AG04449 (cell line): ENCODE measurements at places on chromosomes 11 and 22.

GRCh38 chr11:115418626-115419025 lies 85.6 kb downstream of the CADM1 start:
- DNase-seq = no peak

- DNase-seq = no peak
Measured at GRCh38 chr11:126416542-126417090, 61.1 kb downstream of the ST3GAL4 start.

DNA sequence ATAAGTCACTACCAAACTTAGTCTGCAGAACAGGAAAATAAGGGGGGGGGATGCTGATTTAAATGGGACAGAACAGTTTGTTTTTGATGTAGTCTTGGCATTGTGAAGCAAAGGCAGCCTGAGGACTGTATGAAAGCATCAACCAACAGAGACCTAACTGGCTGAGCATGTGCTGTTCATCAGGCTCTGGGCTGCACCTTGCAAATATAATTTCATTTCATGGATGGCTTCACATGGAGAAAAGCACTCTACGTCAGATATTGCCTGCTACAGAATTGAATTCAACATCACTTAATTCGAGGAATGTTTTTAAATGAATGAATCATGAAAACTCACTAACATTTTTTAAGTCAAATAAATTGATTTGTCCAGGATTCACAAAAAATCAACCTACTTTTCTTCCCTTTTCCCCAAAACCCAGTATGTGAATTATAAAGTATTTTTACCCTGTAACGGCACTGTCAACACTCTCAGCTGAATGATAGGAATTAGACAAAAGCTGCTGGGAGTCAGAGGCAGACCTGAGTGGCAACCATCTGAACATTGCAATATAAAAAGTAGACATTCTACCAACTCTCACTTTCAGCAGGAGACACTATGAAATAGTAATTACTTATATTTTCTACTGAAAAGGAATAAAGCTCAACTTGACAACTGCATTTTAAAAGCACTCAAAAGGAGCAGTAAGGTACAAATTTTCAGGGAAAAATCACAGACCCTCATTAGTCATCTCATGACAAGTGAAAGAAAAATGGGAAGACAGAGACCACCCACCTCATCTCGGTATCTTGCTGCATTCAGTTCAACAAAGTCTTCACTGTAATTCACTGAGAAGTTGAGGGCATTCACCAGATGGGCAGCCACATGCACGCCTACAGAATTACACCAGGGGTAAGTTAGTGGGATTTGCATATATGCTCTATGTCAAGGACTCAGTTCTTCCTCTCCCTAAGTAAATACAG lies 47.5 kb downstream of the NOX4 start:
- DNase-seq = no peak

GRCh38 chr11:77547863-77548551 lies 41.7 kb upstream of the AQP11 start:
- peak; percentile 21 for DNase-seq

DNA sequence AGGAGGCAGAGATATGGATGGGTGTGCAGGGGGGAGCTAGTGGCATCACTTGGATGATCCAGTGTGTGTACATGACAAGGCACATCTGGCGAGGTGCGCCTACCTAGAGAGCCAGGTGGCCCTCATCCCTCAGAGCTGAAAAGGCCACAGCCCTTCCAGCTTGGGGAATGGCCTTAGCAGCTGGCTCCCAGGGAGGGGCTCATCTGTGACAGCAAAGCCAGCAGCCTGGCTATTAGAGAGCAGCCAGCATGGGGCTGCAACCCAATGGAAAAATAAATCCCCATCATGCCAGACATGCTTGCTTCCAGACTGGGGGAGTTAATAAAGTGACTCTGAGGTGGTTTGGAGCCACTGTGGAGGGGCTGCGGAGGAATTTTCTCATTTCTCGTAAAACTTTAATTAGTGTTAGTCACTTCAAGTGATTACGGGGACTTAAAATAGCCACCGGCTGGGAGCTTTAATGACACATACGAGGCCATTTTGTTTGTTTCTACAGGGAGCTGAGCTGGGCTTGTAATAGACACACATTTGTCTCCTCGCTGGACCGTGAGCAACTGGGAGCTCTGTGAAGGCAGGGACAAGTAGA lies 111.2 kb upstream of the ALX4 start:
- no peak for DNase-seq

- no peak for DNase-seq
Measured at GRCh38 chr22:37744589-37744988, 47.7 kb downstream of the TRIOBP start.

- peak; percentile 56 for DNase-seq
Measured at GRCh38 chr22:41367039-41367679, 14.6 kb upstream of the TEF start.

GRCh38 chr22:50498322-50498890 lies 9.1 kb downstream of the LMF2 start:
- DNase-seq = no peak

GRCh38 chr22:46614025-46614931 lies 5.9 kb upstream of the GRAMD4 start:
- no peak for DNase-seq

DNA sequence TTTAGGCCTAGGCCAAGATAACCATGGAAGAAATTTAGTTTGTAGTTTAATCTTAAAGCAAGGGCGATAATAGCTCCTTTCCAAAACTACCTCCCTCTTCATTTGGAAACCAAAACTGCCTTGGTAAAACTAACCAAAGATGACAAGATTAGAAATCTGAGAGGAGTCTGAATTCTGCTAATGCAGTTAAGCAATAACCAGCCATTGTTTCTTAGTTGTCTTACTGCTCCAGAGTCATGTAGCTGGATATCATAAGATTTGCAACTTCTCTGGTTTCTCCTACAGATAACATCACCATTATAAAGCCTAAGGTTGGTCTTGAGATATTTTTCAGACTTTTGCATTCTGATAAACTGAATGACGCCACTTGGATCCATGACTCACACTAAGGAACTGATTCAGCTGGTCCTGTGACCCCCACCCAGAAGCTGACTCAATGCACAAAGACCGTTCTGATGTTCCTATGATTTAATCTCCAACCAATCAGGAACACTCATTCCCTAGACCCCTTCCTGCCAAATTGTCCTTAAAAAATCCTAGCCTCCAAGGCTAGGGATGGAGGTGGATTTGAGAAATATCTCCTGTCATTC lies 200.8 kb downstream of the LUZP2 start:
- DNase-seq = no peak

- DNase-seq = no peak
Measured at GRCh38 chr11:113884361-113884836, 9.0 kb upstream of the USP28 start.

DNA sequence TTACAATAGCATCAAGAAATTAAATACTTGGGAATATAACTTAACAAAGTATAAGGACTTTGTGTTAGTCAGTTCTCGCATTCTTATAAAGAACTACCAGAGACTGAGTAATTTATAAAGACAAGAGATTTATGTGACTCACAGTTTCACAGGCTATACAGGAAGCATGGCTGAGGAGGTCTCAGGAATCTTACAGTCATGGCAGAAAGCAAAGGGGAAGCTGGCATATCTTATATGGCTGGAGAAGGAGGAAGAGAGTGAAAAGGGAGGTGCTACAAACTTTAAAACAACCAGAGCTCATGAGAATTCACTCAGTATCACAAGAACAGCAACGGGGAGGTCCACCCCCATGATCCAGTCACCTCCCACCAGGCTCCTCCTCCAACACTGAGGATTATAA lies 32.0 kb upstream of the CCDC134 start:
- no peak for DNase-seq

GRCh38 chr11:44621140-44621681 lies 55.7 kb downstream of the CD82 start:
- no peak for DNase-seq

- DNase-seq = no peak
Measured at GRCh38 chr11:65780770-65781151, at the start of gene AP5B1. Gene AP5B1, minus strand, starts transcription at chr11:65780976. Its CDS starts 385 bp downstream, at chr11:65780591.
